Activated T-helper 17 cell treated with anti-CD3 and anti-CD28 coated beads, Interleukin-2, amount 50 U/mL, for 72 hours (primary cell): ENCODE measurements at places on chromosomes 4 and X. TPM values are rescaled to one million over a fixed set of nuclear protein-coding genes. Genes with fewer than 3 reads are reported as not detected.

The UGT2B11 gene
- not detected for total RNA-seq

The SLC10A6 gene
- total RNA-seq = not detected

The FGD1 gene
- 0.24 TPM for total RNA-seq

The FAM47E gene
- not detected for total RNA-seq

The RAB40A gene
- 0.45 TPM for total RNA-seq

The ANOS1 gene
- not detected for total RNA-seq

The MAGEA1 gene
- not detected for total RNA-seq

The SPANXC gene
- total RNA-seq = not detected

The TCEAL1 gene
- 6.0 TPM for total RNA-seq

DNA sequence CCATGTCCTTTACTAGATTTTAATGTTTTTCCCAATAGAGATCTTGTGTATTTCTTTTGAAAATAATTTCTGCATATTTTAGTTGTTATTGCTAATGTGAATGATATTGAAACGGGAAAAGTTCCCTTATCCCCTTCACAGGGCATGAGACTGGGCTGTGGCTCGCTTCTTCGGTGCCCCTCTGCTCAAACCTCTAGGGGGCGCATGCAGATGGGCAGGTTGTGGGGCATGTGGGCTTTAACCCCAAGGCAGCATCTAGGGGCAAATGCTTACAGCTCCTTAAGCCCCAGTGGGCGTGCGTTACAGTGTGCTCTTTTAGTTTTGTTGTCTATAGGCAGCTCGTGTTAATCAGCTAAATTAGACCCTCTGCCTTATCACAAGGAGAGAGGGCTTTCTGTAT is 194.7 kb downstream of the OPHN1 start:
- no peak for ATAC-seq

DNA sequence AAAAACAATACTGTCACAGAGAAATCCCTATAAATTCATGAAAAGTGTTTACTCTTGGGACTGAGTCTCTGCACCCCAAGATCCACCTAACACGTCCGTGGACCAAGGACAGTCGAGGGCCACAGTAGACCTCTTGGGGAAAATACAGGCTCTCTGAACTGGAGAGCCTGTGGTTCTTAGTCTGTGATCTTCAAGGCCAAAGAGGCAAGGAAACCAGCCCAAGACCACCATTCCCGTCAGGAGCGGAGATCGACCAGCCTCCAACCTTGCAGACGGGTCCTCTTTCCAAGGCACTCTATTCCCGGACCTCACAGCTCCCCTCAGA is 1.6 kb upstream of the APBB2 start:
- no peak for ATAC-seq

GRCh38 chrX:129779747-129780146 is at the start of gene SASH3:
SASH3 (plus strand) TSS chrX:129779949; CDS start chrX:129780098, 149 bp downstream.
- peak; percentile 41 for ATAC-seq

GRCh38 chr4:103201724-103202123 is 3.6 kb upstream of the CENPE start:
- no peak for ATAC-seq

- ATAC-seq = no peak
Measured at GRCh38 chrX:137425273-137425902, 140.5 kb upstream of the ZIC3 start.

GRCh38 chr4:47736555-47736954 is 101.3 kb downstream of the CORIN start:
- ATAC-seq = no peak

DNA sequence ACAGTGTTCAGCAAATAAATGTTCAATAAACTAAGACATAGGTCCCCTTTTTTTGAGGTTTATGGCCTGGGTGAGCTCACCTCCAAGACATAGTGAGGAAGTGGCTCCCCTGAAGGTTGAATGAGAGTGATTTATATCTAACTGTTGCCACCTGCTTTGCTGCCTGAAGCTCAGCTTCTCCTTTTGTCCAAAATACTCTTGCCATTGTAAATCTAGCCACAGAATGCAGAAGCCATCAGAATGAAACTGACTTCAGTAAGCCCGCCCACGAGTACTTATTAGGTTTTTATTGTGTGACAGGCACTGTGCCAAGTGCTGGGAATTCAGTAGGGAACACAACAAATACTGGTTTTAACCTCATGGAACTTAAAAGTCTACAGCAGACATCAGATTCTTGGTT is 18.0 kb downstream of the SPINK2 start:
- no peak for ATAC-seq

DNA sequence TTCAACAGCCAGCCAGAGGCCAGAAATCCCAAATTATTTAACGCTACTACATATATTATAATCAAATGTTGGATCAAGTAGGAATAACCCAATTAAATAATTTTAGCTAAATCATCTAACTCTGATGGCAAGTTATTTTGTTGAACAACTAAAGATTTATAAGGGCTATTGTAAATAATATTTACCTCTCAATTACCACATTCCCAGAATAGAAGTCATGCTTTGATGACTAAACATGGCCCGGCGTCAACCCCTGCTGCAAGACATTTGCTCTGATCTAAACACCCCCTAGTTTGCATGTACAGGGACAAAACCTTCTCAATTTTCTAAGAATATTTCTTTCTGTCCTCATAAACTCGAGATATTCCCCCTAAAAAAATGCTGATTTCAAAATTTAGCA is 14.2 kb downstream of the VEGFC start:
- no peak for ATAC-seq

- ATAC-seq = peak; percentile 48
Measured at GRCh38 chr4:54800831-54801530, 143.2 kb downstream of the KIT start.

DNA sequence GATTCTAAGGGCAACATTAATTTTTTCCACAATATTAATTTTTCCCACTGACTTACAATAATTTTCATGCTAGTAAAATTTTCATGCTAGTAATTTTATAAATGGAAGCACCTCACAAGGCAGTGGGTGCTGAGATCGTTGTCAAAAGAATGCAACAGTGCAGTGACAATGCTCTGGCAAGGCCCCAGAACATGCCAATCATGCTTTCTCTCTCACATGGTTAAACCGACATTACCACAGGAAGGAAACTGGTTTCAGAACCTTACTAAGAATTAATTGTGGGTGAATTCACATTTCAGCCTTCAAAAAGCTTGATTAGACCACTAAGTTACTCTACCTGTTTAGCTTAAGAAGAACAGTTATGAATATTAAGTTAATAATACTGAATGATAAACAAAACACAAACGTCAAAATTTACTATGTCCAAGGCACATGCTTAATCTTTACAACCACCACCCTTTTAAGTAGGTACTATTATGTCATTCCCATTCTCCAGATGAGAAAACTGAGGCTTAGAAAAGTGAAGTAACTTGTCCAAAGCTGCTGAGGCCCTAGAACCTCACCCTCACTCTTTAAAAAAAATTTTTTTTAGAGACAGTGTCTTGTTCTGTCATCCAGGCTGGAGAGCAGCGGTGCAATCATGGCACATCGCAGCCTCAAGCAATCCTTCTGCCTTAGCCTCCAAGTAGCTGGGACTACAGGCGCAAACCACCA is 10.0 kb upstream of the OPHN1 start:
- peak; percentile 59 for ATAC-seq

- no peak for ATAC-seq
Measured at GRCh38 chr4:151990201-151990600, 229.4 kb upstream of the GATB start.

DNA sequence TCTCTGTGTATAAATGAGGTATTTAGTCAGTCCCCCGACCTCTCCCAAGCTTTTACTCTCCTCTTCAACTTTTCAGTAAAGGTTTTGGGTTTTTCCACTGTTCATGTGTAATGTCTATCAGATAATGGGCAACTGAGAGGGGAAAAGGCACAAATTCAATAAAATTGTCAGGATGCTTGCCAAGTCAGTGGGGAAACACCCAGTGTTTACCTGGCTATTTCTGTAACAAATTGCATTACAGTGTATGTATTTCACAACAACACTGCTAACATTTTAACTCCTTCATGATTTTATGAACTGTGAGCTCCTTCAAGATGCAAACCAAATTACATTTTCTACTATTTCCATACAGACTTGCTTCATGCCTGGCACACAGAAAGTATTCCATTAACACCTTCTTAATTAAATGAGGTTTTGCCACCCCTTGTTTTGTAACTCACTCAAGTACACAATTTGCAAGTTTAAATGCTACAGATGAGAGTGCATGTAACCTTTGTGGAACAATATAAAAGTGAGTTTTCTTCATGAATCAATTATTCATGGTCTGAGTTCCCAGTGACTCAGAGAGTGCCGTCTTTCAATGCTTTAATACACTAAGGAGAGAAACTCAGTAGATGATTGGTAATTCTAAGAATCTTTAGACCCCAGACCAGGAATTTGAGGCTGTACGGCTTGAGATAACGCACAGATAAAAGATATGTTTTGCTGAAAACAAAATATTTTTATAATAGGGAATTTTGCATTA is 149.8 kb upstream of the TLL1 start:
- ATAC-seq = no peak

DNA sequence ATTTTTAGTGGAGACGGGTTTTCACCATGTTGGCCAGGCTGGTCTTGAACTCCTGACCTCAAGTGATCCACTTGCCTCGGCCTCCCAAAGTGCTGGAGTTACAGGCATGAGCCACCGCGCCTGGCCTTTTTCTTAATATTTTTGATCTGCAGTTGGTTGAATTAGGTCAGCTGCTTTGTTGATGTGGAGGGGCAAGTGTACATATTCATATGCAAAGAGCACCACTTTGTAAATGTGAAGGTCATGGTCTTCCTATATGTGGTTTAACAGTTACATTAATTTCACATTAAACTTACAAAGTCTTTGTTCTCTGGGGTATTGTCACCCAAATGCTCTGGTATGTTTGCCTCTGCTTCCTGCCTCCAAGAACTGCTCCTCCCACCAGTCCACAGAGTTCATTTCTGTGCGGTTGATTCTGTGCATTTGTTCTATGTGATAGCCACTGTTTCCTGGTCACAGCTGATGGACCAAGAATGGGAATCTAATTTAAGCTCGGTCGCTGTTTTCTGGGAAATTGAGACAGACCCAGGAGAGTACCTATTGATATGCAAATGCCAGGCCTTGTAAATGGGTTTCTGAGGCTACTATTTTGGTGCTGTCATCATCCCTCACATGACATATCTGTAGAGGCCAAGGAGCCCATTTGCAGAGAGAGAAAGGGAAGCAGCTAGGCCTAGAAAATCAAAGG is 26.9 kb upstream of the HPSE start:
- ATAC-seq = no peak

GRCh38 chrX:155611302-155611701 is 1.4 kb downstream of the TMLHE start:
- ATAC-seq = no peak

DNA sequence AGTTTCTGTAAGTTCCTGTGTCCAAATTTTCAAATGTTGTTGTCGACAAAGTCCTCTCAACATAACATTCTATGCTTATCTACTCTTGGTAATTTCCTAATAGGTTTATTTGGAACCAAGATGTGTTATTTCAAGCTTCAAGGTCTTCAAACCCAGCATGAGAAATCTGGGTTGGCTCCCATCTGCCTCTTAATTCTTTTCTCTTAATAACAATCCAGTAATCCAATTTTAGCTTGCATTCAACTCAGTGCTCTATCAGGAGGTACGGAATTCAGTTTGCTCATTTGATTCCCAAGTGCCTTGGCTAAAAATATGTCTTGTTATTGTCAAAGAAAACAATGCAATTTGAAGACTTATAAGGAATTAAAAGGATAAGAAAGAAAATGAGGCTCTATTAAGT is 235.5 kb upstream of the MID1 start:
- no peak for ATAC-seq

- ATAC-seq = no peak
Measured at GRCh38 chr4:8838296-8838960, 33.2 kb downstream of the HMX1 start.

GRCh38 chrX:87961471-87961870 is 443.9 kb downstream of the KLHL4 start:
- no peak for ATAC-seq

DNA sequence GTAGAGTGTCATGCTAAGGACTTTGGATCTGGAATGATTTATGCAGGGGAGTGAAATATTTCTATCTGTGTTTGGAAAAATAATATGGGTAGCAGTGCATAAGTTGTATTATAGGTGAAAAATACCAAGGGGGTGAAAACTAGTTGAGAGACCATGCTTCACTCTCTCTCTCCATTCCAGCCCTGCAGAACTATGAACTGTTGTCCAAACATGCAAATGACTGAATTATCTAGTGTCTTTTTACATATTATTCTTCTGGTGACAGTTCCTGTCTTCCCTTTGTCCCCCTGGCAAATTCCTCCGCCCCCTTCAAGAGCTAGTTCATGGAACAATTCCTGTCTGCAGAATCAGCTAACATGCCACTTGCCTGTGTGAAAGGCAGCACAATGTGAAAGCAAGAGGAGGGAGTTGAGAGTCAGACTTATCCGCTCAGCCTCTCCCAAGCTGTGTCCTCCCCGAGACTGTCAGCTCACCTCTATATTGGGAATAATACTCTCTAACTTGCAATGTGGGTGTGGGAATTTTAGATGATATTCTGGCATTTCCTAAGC is 2.3 kb downstream of the PF4 start:
- ATAC-seq = no peak

DNA sequence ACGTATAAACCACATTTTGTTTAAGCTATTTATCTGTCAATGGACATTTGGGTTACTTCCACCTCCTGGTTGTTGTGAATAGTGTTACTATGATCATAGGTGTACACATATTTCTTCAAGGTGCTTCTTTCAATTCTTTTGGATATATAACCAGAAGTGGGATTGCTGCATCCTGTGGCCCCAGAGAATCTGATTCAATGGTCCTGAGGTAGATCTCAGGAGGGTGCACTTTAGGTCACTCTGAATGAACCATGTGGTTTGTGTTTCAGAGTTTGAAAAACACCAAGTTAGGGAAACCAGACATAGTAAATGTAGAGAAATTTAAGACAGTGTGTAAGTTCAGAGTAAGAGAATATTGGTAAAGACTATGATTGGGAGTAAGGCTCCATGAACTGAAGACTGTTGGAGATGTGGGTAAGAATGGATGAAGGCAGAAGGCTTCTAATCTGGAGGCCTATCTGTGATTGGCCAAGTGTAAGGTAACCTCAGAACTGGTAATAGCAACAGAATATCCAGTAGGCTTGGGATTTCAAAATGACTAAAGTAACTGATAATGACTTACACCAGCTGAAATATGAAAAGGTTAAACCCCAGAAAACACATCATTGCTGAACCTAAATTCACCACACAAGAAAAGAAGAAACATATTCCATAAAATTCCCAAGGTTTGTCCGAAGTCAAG is 236.9 kb downstream of the CAMK2D start:
- peak; percentile 68 for ATAC-seq
